ENCODE measurements at places on chromosomes 12 and 14.
A peak's percentile ranks its signal among the peaks of the same experiment; 100 is the strongest.

- no peak for DNase-seq
Measured at GRCh38 chr12:4910502-4911315, 1.0 kb downstream of the KCNA1 start.

- DNase-seq, result no peak
Measured at GRCh38 chr14:72883961-72884360, 9.9 kb downstream of the DPF3 start.

- DNase-seq, result no peak
Measured at GRCh38 chr14:52059649-52060048, 9.2 kb downstream of the NID2 start.

DNA sequence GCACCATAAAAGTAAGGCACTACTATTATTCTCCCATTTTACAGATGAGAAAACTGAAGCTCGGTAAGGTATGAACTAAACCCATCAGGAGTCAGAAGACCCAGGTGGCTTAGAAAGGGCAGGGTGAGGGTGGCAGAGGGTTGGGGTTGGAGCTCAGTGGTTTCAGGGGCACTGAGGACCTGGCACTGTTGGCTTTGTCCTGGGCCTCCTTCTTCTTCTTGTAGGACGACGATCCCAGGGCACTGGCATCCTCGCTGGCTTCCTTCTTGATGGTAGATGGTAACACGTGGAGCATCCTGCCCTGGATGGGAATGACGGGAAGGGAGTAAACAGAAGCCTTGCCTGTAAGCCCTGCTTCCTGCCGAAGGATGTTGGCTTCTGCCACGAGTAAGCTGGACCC lies 19.9 kb downstream of the RBM19 start:
- DNase-seq, result no peak

DNA sequence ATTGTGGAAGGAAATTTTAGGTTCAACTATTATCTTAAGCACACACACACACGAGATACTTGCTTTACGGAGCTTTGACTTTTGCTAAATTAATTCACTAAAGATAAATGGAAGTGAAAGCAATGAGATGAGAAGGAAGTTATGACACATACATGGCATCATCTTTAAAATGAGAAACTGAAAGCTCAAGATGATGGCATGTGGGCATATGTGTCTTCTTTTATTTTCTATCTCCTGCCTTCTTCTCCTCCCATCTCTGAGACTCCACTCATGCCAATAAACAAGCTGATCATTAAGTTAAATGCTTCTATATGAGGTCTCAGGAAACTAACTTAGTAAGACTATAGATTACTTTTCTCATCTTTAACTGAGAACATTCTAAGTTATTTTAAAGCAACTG lies 216.7 kb downstream of the MED13L start:
- DNase-seq, result no peak

DNA sequence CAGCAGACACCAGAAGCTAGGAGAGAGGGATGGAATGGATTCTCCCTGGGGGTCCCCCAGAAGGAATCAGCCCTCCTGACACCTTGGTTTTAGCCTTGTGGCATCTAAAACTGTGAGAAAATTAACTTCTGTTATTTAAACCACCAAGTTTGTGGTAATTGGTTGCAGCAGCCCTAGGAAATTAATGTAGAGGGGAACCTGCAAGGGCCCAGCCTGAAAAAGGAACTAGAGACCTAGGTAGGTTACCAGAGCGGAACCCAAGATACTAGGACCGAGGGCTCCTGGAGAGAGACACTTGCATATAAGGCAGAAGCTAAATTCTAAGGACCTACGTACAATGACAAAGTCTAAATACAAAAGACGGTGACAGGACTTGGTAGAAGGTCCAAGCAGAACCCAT lies 8.1 kb upstream of the DENND5B start:
- no peak for DNase-seq

GRCh38 chr12:53210843-53211242 lies 3.8 kb upstream of the ITGB7 start:
- no peak for DNase-seq

GRCh38 chr12:53530920-53531319 lies 23.6 kb upstream of the NPFF start:
- no peak for DNase-seq

GRCh38 chr12:53042607-53043454 lies 7.0 kb upstream of the TNS2 start:
- DNase-seq, result no peak

- DNase-seq, result no peak
Measured at GRCh38 chr12:89538897-89539296, 13.1 kb upstream of the POC1B start.

DNA sequence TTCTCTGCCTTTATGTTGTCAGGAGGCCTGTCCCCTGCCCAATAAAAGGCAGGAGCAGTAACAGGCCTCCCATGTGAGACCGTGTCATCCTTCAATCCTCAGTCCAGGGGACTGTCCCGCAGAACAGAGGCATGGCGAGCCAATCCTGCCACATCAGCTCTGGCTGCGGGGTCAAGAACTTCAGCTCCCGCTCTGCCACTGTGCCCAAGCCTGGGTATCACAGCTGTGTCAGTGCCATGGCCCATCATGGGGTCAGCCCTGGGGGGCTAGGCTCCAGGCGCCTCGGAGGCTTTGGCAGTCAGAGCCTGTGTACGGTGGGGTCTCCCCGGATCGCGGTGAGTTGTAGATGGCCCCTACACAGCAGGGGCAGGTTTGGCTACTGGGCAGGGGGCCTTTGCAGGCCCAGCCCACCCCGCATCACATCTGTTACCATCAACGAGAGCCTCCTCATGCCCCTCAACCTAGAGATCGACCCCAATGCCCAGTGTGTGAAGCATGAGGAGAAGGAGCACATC lies 19.9 kb upstream of the KRT83 start:
- no peak for DNase-seq

GRCh38 chr14:91354221-91354916 lies 63.3 kb downstream of the CCDC88C start:
- peak; percentile 27 for DNase-seq

- no peak for DNase-seq
Measured at GRCh38 chr12:130669797-130670196, 46.3 kb downstream of the RIMBP2 start.

- no peak for DNase-seq
Measured at GRCh38 chr14:49160983-49161382, 425.2 kb downstream of the RPS29 start.

- DNase-seq, result no peak
Measured at GRCh38 chr12:112900298-112901145, 6.2 kb upstream of the OAS1 start.

GRCh38 chr12:107435072-107435471 lies 250.5 kb upstream of the PWP1 start:
- no peak for DNase-seq

DNA sequence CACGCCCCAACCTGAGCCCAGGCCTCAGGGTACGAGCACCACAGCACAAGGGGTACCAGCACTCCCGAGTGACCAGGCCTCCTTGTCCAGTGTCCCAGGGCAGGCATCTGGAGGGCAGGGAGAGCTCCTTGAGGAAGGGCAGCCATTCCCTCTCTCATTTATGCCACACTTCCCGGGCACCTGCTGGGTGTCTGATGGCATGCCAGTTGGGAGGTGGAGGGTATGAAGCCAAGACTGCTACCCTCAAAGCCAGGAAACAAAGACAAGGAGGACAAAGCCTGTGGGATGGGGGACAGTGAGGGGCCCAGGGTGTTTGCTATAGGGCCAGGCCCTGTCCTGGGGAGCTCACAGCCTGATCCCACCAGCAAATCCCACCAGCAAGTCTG lies 45.6 kb downstream of the CCDC88C start:
- no peak for DNase-seq

DNA sequence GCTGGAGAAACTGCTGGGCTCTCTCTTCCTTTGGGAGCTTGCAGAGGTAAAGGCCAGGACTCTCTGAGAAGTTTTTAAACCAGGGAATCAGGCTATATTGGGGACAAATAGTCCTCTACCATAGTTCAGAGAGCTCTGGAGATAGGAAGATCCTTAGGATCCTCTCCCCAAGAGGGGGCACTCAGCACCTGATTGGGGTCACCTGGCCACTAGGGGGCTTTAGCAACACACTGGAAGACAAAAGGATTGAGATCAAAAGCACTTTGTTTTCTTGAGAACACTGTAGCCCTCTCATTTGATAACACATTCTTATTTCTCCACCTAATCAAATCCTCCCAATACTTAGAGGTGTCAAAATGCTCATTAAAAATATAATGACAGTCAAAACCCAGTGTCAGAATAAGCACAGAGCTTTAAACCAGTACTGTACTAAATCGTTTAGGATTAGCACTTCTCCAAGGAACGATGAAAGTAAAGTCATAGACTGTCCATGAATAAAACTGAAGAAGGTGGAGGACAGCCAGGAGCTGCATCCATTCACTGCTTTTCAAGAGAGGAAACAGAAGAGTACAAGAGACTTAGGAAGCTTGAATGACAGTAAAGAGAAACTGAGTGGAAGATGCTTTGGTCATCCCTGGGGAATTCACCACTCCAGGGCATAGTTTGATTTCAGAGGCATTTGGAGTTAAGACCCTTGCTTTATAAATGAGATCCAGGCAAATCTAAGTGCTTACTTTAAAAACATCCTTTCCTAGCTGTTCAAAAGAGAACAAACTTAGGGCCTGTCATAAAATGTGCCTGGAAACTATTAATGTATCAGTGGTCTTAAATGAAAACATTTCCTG lies 26.5 kb downstream of the BMP4 start:
- no peak for DNase-seq

DNA sequence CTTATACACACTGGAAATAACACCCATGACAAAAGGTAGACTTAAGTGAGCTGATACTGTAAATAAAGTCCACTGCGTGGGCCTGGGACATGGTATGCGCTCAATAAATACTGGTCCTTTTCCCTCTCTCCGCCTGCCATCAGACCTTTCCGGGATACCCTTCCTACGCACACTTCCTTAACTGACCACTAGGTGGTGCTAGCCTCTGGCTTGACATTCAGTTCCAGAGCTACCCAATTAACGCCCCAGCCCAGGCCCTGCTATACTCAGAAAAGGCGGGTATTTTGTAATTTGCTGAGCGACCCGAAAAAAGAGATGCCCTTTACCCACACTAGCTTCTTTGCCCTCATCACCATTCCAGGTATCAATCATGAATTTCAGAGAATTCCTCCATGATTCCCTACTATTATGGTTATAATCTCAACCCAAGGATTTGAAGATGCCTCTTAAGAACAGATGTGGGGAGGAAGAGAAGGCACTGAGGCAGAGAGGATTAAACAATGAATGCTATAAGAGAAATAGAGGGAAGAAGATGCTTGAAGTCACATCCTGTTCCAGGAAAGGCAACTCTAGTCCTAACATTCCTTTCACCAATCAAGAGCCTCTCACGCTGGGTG lies 3.9 kb upstream of the LRP1 start:
- no peak for DNase-seq

GRCh38 chr14:77543637-77544334 lies 45.2 kb upstream of the ISM2 start:
- DNase-seq, result no peak

DNA sequence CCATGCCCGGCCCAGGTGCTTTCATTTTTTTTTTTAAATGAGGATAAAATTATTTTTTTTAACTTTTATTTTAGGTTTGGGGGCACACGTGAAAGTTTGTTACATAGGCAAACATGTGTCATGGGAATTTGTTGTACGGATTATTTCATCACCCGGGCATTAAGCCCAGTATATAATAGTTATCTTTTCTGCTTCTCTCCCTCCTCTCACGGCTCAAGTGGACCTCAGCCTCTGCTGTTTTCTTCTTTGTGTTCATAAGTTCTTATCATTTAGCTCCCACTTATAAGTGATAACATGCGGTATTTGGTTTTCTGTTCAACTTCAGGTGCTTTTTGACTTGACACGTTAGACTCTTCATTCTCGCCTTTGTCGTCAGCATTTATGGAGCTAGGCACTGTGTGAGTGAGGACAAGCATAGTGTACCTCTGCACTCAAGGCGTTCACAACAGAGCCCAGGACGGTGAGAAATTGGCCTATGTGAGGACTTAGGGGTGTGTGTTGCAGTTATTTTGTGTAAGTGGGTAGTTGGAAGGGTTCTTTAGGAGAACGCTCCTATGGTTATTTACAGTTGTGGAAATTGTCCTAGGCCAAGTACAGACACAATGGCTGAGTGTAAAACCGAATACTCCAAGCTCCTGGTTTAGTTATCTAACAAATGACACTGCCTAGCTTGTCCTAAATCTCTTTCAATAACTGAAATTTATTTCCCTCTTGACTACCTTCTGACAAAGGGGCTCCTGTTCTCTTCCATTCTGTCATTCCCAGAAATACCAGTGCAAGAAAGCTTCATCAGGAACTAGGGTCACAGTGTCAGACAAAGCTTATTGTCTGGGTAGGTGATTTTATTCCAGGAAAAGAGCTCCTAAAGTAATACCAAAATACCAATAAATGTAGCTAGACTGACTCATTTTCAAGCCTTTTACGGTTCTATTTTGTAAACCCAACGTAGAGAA lies 200.5 kb upstream of the PRICKLE1 start:
- DNase-seq, result no peak

DNA sequence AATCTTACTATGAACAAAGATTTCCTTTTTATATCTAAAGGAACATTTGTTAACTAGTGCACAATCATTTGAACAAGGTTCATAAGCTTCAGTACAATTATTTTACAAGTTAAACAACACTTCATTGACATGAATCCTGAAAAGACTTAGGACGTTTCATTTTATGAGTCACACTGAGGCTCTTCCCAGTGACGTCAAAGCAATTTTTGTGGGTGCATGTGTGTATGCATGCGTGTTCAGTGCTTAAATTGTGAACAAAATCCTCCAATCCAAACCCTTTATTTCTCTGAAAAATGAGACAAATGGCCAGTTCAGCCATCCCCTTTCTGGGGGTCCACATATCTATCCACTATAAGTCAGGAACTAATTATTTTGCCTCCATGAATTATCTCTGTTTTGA lies 2.9 kb downstream of the LMNTD1 start:
- peak; percentile 13 for DNase-seq

- DNase-seq, result no peak
Measured at GRCh38 chr12:109555431-109556315, 17.6 kb downstream of the MMAB start.

DNA sequence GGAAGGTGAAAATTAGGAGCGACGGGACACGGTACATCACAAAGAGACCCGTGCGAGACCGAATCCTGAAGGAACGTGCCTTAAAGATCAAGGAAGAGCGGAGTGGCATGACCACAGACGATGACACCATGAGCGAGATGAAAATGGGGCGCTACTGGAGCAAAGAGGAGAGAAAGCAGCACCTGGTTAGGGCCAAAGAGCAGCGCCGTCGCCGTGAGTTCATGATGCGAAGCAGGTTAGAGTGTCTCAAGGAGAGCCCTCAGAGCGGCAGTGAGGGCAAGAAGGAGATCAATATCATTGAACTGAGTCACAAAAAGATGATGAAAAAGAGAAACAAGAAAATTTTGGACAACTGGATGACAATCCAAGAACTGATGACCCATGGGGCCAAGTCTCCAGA lies 385.3 kb downstream of the PDZRN4 start:
- no peak for DNase-seq

- DNase-seq, result peak; percentile 52
Measured at GRCh38 chr12:111570084-111570961, 28.8 kb downstream of the ATXN2 start.

- no peak for DNase-seq
Measured at GRCh38 chr12:76259106-76259505, 89.1 kb downstream of the BBS10 start.

GRCh38 chr14:60085085-60085484 lies 6.6 kb upstream of the PCNX4 start:
- DNase-seq, result peak; percentile 29
